Activated gamma-delta T cell treated with Interleukin-2 at 50 U/mL for 16 hours (primary cell): ENCODE measurements at places on chromosomes 16 and 17.

DNA sequence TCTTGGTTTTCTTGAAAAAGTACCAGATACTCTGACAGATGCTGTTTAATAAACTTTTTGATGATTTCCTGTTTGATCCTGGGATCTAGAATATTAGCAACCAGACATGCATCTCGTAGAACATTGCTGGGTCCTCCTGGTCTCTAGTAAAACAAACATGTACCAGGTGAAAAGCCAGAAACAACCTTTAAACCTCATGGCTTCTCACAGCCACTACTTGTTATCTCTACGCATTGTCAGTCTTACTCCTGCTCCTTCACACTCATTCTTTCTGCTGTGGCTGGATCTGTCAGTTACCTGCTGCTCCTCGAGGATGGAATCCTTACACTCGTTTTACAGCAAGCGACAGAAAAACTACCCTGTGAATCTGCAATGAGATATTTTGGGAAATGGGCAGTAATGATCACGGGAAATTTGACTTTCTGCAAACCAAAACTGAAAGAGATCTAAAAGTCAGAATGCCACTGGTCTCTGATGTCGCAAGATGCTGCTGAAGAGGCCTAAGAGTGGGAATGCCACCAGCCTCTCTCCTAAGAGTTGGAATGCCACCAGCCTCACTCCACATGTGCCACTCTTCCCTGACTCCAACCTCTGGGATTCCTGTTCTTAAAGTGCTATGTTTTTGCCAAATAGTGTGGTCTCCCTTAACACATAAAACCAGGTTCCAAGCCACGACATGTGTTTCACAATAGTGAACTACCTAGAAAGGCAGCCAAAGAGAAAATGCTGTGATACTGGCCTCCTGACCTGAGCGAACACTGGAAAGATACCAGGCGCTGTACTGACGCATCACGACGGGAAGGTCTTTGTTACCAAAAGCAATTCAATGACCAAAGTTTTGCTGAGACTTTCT lies 86.3 kb downstream of the VPS53 start:
- DNase-seq, result no peak

DNA sequence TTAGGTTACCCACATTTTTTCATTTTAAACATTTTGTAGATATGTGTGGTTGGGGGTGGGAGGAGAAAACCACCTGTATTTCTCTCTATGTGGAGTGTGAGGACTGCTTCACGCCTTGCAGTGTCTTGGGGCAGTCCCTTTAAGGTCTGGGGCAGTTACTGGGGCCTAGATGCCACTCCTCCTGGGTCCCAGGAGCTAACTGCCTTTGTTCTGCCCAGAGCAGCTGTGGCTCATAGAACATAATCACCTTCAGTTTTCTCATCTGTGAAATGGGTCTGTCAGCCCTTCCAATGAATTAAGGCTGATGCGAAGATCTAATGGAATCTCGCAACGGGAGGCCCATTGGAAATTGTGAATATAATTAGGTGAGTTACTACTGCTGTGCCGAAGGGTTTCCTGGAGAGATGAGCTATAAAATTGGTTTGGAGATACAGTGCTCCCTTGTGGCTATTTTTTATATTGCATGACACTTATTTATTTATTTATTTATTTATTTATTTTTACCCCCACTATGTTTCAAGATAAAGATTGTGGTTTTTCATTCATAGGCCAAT lies 22.9 kb downstream of the DHRS7C start:
- DNase-seq, result no peak

- DNase-seq, result no peak
These were observed 25.4 kb upstream of the ITGB4 start for GRCh38 chr17:75695830-75696271.

- DNase-seq, result no peak
These were observed 896 bp downstream of the GGA2 start for GRCh38 chr16:23509441-23509754.

GRCh38 chr16:87784812-87785211 lies 19.0 kb upstream of the KLHDC4 start:
- DNase-seq, result no peak

DNA sequence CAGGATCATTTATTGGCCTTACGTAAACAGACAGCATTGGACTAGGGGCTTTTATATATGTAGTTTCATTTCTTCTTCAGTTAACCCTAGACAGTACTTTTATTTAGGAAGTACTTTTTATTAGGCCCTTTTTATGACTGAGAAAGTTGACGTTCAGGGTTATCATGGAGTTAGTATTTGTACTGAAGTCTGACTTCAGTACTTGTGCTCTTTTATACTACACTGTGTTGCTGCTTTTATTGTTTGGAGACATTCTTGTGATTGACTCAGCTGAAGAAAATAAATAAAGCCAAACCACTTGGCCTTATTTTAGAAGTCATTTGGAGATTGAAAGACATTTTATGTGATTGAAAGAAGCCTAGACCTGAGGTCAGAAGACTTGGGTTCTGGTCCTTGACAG lies 6.9 kb downstream of the LIG3 start:
- no peak for DNase-seq

GRCh38 chr17:74449773-74450172 lies 16.7 kb upstream of the CD300A start:
- DNase-seq, result no peak
